ENCODE measurements at places on chromosomes 1 and 21.

DNA sequence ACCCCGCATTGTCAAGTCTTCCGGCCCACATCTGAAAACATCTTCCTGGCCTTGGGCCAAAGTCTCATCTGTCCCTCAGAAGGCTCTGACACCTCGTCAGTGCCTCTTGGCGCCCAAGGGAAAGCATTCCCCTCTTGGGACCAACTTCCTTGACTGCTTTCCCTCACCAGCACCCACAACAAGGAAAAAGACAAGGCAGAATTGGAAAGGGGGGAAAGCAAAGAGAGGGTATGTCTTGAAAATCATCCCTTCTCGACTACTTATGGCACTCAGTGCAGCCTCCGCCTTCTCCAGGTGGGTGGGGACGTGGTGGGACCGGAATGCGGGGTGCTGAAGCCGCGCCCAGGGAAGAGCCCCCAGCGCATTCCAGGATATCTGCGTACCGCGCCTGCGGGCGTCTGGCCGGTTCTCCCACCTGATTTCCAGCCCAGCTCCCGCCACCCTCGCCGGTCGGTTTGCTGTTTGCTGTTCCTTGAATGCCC lies 554 bp upstream of the SLC39A1 start:
- no peak for DNase-seq

GRCh38 chr1:221884821-221885220 lies 142.9 kb upstream of the DUSP10 start:
- DNase-seq, result no peak

GRCh38 chr1:32521165-32521564 lies 18.1 kb upstream of the ZBTB8A start:
- DNase-seq, result no peak

DNA sequence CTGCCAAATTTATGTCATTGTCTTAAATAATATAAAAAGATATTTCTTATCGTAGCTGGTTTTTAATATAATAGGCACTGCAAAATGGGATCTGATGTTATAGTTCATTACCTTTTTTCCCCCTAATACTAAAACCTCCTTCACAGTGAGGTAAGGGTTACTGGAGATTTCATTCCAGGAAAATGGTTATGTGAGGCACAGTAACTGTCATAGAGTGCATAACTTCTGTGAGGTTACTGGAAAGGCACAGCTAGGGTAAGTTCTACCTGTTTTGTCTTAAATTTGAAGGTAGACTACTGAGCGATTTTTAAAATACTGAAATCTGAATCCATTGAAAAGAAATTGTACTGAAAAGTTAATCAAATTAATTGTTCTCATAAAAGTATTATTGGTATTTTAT lies 13.0 kb downstream of the ADGRL2 start:
- DNase-seq, result no peak

DNA sequence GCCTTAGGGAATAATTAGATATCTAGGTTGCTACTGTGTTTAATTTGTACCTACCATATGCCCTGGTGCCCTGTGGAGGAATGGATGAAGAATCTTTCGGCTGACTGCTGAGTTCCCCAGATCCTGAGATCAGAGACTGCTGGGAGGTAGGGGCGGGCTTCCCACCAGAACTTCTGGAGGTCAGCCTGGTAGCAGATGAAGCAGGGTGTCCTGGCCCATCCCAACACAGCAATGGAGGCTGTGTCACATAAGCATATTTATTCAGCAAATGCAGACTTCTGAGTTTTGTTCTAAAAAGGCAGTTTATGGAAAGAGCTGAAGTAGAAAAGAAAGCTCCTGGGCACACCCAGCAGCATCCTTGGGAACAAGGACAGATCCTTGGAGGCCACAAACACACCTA lies 74.0 kb downstream of the KRTAP19-8 start:
- no peak for DNase-seq

DNA sequence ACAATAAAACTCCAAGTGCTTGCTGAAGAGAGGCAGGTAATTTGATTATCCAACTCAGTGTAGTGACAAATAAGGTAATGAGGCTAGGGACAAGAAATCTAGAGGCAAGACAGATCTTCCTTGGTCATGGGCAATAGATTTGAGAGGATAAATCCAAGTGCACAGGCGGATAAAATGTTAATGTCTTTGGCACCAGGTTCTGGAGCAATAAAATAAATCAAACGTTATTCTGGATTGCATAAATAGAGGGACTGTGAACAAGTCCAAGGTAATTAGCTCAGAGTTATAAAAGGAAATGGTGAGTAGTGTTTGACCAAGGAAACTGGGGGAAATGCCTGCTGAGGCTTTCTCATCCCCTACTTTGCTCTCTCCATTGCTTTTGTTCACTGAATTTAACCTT lies 329.3 kb upstream of the PROX1 start:
- DNase-seq, result no peak

DNA sequence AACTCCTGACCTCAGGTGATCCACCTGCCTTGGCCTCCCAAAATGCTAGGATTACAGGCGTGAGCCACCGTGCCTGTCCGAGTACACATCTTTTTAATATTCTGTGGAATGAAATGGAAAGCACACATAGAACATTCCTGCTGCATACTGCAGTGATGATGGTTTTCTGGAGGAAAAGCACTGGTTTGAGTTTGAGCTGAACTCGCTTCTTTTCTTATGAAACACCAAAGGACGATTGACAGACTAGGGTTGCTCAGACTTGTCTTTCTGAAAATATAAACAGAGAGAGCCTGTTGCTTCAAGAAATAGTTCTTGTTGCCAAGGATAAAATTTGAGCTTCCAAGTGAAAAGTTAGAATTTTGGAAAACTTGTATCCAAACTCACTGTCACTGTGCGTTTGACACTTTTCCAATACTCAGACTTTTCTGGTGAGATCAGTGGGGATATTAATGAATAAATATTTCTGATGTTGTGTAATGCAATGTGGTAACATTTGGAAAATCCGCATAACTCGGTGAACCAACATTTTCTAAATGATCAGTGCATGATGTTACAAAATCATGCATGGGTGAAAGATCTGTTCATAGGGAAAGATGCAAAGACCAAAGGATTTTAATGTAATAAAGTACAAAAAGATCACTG lies 15.0 kb upstream of the ERMAP start:
- DNase-seq, result no peak

GRCh38 chr1:156281693-156282478 lies 739 bp downstream of the SMG5 start:
- DNase-seq, result no peak

DNA sequence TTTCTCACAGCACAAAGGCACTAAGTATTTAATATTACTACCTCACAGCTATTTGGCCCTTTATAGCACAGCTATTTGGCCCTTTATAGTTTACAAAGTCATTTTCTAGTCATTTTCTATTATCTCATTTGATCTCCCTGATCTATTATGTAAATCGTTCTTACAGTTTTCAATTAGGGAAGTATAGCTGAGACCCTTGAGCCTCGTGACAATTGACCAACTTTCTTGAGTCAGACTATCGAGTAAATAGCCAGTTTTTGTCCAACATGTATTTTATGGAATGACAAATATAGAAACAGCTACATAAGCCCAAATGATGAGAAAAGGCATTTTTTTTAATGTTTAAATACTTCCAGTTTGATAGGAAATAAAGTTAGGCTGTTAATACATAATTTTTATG lies 7.0 kb upstream of the ANGPTL1 start:
- no peak for DNase-seq

GRCh38 chr1:35539824-35540261 lies 17.4 kb downstream of the KIAA0319L start:
- no peak for DNase-seq

DNA sequence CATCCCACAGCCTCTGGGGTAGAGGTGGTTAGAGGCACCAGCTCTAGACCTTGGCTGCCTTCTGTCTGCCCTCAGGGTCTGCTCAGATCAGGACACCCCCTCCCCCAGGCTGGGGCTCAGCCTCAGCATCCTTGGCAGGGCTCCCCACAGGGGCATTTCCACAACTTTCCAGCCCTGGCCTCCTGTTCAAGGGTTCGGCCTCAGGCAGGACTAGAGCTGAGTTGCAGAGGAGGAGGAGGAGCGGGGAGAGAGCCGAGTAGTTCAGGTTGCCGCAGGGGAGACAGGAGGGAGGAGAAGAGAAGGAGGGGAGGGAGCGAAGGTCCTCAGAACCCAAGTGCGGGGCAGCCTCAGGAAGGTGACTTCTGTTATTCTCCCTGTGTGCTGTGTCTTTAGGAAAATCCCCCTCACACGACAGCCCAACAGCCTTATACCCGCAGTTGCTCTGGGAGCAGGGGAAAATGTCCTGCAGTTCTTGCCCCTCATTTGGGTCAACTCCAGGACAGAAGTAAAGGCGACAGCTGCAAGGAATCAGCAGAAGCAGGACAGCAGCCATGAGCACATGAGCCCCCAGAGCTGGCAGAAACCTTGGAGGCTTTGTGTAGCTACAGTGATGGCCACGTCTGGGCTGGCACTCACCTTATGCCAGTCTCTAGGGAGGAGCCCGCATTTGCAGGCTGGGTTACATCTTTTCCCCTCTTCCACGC lies 46.5 kb upstream of the TENT5B start:
- no peak for DNase-seq

GRCh38 chr1:201098992-201099677 lies 13.1 kb downstream of the CACNA1S start:
- no peak for DNase-seq

DNA sequence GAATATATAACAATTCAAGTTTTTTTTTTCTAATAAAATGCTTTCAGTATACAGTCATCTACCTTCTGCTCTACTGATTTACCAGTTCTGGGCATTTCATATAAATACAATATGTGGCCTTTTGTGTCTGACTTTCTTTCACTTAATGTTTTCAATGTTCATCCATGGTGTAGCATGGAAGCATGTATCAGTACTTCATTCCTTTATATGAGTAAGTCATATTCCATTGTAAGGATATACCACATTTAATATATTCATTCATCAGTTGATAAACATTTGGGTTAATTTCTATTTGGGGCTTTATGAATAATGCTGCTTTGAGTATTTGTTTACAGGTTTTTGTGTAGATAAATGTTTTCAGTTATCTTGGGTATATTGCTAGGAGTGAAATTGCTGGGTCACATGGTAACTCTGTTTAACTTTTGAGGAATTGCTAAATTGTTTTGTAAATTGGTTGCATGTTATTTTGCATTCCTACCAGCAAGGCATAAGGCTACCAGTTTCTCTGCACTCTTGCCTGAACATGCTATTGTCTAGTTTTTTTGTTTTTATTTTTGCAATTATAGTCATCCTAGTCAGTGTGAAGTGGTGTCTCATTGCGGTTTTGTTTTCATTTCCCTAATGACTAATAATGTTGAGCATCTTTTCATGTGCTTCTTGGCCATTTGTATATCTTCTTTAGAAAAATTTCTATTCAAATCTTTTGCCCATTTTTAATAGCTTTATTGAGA lies 206.1 kb downstream of the TM2D1 start:
- no peak for DNase-seq

GRCh38 chr1:236882678-236883077 lies 87.6 kb downstream of the MTR start:
- no peak for DNase-seq

DNA sequence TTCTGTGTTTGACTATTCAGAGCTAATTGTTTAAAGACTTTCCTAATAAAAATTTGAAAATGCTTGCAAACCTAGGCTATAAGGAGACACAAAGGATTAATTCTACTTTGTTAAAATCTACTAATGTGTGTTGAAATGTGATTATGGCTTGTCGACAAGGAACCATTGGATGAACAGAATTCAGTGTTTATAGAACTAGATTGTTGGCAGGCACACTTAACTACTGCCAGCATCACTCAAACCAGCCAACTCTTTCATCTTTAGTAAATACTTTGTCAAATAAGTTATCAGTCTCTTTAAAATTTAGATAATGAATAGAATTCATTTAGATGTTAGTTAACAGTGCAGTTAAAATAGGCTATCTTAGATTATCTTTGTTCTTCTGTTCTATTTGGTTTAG lies 27.6 kb downstream of the HS2ST1 start:
- DNase-seq, result no peak

Measured in left renal pelvis (tissue), 4 donors.